Heart right ventricle (tissue), 16 donors: ENCODE measurements at places on chromosomes 3 and 15. TPM values are rescaled to one million over a fixed set of nuclear protein-coding genes. Genes with fewer than 3 reads are reported as not detected.

GRCh38 chr15:41961595-41962202 is 10.7 kb downstream of the EHD4 start:
- DNase-seq, result no peak

The MOBP gene
- 0.59 TPM for total RNA-seq

The GP5 gene
- total RNA-seq, result not detected

- no peak for DNase-seq
Observed at GRCh38 chr3:114816052-114816451, 331.0 kb downstream of the ZBTB20 start.

DNA sequence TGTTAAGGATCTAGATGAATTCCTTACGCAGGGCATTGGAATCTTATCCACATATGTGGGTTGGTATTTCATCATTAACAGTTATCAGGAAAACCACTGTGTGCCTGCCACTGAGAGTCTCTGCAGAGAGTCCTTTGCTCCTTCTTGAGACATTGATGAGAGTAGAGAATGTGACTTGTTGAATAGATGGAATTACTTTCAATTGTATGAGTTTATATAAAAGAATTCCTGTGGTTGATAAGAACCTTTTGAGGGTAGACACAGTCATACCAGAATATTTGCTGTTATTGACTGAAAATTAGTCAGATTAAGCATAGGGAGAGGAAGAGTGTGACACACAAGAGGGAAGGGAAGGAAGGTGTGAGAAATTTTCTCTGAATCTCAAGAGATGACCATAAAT is 30.8 kb downstream of the ARHGEF26 start:
- no peak for DNase-seq

- DNase-seq, result no peak
Observed at GRCh38 chr15:35852818-35853624, 307.1 kb upstream of the DPH6 start.

DNA sequence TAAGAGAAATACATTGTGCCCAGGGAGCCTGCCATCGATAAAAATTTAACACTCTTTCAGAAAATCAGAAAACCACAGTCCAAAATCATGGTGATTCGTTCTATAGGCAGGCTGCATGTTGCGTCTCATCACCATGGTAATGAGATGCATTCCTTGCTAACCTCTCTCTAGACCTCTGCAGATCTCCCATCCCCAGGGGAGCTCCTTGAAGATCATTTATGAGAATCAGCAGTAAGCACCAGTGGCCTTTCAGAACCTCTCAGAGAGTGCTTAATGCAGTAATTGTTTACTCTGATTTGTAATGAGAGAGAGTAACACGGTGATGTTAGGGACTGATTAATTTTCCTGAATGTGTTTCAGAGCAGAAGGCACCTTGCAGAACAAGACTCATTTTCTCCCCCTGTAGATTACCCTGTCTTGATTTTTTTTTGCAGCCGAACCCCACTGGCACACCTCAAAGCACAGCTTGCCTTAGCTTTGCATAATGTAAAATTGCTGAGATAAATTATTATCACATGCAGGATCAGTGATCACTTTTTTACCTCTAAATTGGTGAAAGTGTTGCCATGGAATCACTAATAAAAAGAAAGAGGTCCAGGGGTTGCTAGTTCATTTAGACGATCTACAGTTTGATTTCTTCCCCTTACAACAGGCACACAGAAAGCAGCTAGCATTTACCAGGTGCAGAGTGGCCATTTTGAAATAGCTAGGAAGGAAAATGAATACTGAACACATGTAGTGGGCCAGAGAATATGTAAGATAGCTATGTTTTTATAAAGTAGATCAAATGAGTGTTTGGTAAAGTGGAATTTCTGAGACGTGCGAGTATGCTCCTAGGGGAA is 98.9 kb upstream of the CHL1 start:
- no peak for DNase-seq

The FBXO40 gene
- 195 TPM for total RNA-seq

DNA sequence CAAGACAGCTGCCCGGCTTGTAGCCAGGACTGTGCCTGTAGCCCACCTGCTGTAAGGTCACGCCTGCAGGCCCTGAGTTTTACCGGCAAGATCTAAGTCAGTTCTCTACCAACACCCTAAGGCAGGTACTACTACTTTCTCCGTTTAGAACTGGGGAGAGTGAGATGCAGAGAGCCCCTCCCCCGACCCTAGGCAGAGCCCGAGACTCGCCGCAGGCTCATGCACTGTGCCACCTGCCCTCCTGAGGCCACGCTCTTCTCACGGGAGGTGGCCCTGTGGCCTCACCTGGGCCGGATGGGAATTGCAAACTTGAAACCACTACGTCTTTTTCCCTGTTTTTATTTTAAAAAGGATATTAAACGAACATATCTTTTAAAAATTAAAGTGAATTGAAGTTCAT is 36.9 kb upstream of the PCSK6 start:
- no peak for DNase-seq

- no peak for DNase-seq
Observed at GRCh38 chr3:168883145-168883544, 780.4 kb downstream of the MECOM start.

- no peak for DNase-seq
Observed at GRCh38 chr3:126034481-126035361, 49.2 kb downstream of the SLC41A3 start.

- no peak for DNase-seq
Observed at GRCh38 chr3:150511122-150511821, 35.0 kb downstream of the SERP1 start.

The KCNMB2 gene
- total RNA-seq, result 2.4 TPM

The ANKRD63 gene
- not detected for total RNA-seq

The LMAN1L gene
- 6.7 TPM for total RNA-seq

DNA sequence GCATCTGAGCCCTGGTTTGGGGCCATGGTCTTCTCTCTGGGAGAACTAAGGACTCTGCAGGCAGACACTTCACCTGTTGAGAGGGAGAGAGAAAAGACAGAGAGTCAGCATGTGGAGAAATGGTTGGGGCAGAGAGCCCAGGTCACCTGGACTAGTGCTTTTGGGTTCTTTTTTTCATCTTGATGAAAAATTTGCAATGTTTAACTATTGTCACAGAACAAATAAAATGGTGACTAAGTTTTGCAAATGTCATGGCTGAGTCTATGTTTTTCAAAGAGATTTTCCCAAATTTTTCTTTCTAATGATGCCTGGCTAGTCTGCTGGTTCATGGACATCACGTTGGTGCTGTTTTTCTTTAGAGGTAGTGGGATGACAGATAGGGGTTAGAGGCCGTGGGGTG is 17.8 kb downstream of the FAH start:
- no peak for DNase-seq

GRCh38 chr3:156742401-156742800 is 68.0 kb downstream of the TIPARP start:
- no peak for DNase-seq

The CACNA2D3 gene
- total RNA-seq, result 21.5 TPM

The SLCO2A1 gene
- total RNA-seq, result 13.5 TPM

The ADAM10 gene
- 92.3 TPM for total RNA-seq

DNA sequence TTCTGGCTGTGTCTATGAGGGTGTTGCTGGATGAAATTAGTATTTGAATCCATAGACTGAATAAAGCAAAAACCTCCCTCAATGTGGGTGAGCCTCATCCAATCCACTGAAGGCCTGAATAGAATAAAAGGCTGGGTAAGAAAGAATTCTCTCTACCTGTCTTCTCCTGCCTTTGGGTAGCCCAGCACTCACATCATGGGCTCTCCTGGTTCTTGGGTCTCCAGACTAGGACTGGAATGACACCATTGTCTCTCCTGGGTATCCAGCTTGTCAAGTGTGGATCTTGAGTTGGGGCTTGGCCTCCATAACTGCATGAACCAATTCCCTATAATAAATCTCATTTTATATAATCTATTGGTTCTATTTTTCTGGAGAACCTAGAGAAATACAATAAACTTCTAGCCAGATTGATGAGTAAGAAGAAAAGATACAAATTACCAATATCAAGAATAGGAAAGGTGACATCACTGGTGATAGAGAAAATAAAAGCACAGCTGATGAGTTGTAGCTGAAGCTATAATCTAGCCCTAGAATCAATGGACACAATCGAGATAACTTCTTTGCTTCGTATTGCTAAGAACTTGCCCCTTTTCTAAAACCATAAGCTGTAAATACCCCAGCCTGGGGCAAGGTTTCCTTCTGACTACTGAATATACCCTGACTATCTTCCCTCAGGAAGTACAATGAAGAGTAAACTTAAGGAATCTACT is 106.4 kb downstream of the ANO10 start:
- no peak for DNase-seq

- DNase-seq, result no peak
Observed at GRCh38 chr3:106333911-106334618, 465.3 kb upstream of the CBLB start.

GRCh38 chr15:31464216-31465082 is 137.8 kb downstream of the KLF13 start:
- no peak for DNase-seq

The PLA2G4F gene
- total RNA-seq, result 1.6 TPM
